Glutamatergic neuron (in vitro differentiated cells): ENCODE measurements at places on chromosomes 16 and 17. TPM values are rescaled to one million over a fixed set of nuclear protein-coding genes. Genes with fewer than 3 reads are reported as not detected.

SLC16A5 gene
- total RNA-seq, result 1.1 TPM

DNA sequence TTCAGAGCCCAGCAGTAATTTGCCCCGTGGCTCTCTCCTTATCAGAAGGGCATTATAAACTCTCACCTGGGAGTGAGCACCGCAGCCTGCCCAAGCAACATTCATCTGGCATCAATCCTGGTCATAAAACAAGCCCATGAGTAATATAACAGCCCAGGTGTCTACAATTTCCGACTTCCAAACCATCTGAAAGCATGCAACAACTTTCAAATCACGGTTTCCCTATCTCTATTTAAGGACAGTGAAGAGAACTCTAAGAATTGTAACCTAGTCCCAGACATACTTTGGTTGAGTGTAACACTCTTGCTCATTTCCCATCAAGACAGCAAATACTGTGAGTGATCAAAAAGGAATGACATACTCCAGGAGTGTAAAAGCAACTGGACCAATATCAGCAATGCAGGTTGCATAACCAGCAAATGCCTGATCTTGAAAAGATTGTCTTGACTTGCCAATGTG, 487.4 kb upstream of the SOX9 start:
- no peak for DNase-seq

HEATR9 gene
- total RNA-seq, result not detected

GRCh38 chr17:9533441-9533840, 42.2 kb downstream of the STX8 start:
- no peak for DNase-seq

GRCh38 chr17:21193031-21193430, 20.9 kb downstream of the TMEM11 start:
- no peak for DNase-seq

SPNS2 gene
- 73.0 TPM for total RNA-seq

GRCh38 chr17:68937890-68938514, 17.2 kb downstream of the ABCA8 start:
- no peak for DNase-seq

GRCh38 chr17:42642336-42642735, 16.7 kb upstream of the TUBG2 start:
- peak; percentile 62 for DNase-seq
